ENCODE measurements at places on chromosomes 7 and 10.

GRCh38 chr7:7100432-7100849 is 81.9 kb upstream of the C1GALT1 start:
- no peak for DNase-seq

DNA sequence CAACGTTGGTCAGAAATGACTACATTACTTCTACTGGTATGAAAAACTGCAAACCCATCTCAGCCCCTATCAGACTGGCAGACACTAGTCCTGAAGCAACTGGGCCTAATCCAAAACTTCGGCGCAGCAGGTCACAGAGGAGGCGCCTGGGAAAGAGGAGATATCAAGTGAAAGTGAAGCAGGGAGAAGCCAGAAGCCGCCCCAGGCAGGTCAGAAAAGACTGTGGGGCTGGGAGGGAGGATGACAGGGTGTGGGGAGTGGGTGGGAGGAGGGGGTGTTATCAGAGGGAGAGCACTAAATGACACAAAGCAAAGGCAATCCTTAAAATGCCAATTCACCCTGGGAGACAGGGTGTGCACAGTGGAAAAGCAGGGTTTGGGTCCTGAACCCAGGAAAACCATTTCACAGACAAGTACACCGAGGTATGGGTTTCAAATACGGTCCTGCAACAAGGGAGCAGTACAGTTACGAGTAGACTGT is 731 bp downstream of the CHCHD3 start:
- DNase-seq = peak; percentile 34

- DNase-seq = no peak
Observed at GRCh38 chr7:19095353-19095860, 22.0 kb downstream of the TWIST1 start.

DNA sequence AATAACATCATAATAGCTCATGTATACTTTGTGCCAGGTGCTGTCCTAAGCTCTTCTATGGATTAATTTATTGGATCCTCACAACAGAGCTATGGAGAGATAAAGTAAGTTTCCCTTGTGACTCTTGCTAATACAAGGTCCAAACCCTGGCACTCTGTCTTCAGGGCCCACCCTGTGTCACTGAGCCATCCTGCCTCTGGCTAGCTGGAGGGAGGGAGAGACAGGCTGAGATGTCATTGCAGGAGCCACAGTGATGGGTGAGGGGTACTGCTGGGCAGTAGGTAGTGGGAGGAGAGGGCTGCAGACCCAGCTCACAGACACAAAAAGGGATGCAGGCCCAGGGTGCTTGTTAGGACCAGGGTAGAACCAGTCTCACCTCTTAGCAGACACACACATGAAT is 16.9 kb downstream of the GCK start:
- DNase-seq = no peak

DNA sequence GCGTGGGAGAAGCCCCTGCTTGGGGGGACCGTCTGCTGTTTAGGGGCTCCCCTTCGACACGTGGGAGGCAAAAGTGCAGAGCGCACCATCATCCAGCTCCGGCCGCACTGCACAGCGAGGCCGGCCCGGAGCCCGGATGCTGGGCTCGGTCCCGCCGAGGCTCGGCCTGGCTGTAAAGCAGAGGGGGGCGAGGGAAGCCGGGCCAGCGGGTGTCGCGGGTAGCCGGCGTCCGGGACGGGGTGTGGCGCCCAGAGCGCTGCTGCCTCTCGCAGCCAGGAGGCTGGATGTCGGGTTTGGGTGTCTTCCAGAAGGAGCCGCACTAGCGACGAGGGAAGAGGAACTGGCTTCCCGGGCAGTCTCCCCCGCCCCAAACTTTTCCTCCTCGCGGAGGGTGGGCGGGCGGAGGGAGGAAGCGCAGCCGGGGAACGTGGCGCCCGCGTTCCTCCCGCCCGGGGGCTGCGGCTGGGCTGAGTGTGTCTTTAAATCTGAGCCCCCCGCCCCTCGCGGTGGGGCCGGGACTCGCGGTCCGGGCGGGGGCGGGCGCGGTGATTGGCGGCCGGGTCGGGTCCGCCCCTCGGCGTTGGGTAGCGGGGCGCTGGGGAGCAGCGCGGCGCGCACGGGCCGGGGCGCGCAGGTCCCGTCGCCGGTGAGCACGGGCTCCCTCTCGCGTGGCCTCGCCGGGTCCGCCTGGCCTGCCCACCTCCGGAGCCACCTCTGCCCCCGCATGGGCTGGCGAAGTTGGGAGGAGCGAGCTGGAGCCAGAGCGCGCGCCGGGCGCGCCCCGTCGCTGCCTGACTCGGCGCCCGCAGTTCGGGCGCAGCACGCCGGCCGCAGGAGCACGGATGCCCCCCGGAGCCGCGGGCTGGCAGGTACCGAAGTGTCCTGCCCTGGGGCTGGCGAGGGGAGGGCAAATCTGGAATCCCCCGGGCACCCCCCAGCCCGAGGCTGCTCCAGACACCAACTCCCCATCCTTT is at the start of gene PALD1:
TSS of gene PALD1 (plus strand) at position 577 of the 974 bp plus-strand sequence. CDS start 47,185 bp downstream, outside the sequence.
- peak; percentile 64 for DNase-seq

All from left colon (tissue), 2 donors.